Urinary bladder (tissue), 4 donors: ENCODE measurements at places on chromosomes 6 and 20. TPM values are rescaled to one million over a fixed set of nuclear protein-coding genes. Genes with fewer than 3 reads are reported as not detected.

The PPP1R16B gene
- 5.6 TPM for total RNA-seq

The KCNK5 gene
- total RNA-seq = 2.3 TPM

DNA sequence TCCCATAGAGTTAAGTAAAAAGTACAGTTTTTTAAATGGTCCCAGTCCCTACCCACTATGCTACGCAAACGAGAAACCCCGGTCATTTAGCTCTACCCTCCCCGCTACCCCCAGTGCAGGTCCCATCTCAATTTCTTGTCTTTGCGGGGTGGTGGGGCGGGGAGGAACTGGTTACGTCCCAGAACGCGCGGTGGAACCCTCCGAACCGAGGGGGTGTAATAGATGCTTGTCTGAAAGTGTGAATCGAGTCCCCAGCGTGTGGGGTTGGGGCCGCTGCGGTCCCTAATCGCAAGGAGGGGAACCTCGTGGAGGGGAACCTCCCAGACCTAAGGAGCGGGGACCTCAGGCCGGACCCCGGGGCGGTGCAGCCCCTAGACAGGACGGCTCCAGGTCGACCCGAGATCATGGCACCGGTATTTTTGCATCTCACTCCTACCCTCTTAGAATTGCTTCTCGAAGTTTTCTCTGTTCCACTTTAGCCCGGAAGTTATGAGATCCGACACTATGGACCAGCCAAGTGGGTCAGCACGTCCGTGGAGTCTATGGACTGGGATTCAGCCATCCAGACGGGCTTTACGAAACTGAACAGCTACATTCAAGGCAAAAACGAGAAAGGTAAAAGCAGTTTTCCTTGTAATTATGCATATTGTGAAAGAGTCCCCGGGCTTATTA lies 779 bp downstream of the HEBP2 start:
- no peak for DNase-seq

DNA sequence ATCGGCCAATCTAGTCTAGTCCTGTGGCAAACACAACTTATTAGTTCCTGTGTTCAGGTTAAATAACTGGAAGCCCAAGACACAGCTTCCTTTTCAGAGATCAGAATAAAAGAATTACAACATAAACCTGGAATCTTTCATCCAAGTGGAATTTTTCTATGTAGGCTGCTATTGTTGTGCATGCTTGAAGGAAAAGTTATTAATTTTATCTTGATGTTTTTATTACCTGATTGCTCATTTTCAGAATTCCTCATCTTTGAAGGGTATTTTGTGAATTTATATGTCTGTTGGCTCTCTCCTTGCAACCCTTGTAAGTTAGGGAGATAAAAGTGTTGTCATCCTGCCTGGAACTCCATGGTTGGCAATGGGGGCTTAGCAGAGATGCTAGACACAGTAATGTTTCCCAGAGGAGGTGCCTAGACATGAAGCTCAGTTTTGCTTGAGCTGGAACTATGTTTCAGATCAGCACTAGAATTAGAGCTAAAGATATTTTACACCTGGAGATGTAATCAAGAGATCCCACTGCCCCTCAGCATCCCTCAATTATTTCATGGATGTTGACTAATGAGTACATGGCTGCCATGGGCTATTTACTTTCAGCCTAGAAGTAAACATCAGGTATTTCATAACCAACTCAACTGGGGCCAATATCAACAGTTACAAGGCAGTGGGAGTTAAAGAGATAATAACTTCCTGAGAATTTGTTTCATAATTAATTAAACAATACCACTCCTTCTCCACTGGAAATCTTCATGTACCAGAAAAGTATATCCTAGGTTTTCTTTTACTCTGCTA lies 367.0 kb upstream of the MARCKS start:
- no peak for DNase-seq

- DNase-seq = no peak
These were observed 14.1 kb upstream of the TCFL5 start for GRCh38 chr20:62875419-62876361.

- no peak for DNase-seq
These were observed 86.7 kb upstream of the KCNQ5 start for GRCh38 chr6:72535124-72535523.

DNA sequence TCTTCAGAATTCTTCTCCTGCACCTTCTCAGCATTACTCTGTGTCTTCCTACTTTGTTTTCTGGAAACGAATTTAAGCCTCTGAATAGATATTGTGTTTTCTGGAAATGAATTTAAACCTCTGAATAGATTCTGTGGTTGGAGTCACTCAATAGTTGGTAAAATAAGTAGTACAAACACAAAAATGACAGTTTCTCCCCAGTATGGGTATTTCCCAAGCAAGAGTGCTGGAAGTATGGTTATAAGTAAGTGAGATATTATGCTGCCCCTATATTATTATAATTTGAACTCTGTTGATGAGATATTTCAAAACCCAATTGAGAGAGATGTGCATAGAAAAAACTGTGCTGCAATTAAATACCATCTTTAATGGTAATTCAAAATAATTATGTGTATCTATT lies 94.9 kb downstream of the TINAG start:
- no peak for DNase-seq

- DNase-seq = no peak
These were observed 12.8 kb downstream of the HIVEP1 start for GRCh38 chr6:12024699-12025434.

DNA sequence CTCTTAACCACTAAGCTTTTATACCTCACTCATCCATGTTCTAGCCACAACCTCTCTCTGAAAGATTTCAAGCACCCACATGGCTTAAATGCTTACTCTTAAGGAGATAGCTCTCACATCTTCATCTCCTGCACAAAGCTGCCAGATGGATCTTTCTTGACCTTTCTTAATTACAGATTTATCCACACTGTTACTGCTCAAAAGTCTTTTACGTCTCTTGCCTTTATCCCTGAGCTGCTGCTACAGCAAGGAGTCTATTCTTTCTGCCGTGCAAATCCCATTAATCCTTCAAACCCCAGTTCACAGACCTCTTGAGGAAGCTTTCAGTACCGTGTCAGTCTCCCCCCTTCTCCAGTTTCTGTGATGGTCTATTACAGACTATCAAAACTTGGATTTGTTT lies 54.6 kb downstream of the B4GALT5 start:
- DNase-seq = no peak

GRCh38 chr6:628766-629165 lies 28.1 kb downstream of the HUS1B start:
- no peak for DNase-seq

- no peak for DNase-seq
These were observed 317.0 kb upstream of the JAG1 start for GRCh38 chr20:10990625-10991382.

GRCh38 chr6:52871621-52872020 lies 31.0 kb upstream of the GSTA5 start:
- DNase-seq = no peak

GRCh38 chr20:24784607-24785006 lies 164.5 kb upstream of the CST7 start:
- no peak for DNase-seq

DNA sequence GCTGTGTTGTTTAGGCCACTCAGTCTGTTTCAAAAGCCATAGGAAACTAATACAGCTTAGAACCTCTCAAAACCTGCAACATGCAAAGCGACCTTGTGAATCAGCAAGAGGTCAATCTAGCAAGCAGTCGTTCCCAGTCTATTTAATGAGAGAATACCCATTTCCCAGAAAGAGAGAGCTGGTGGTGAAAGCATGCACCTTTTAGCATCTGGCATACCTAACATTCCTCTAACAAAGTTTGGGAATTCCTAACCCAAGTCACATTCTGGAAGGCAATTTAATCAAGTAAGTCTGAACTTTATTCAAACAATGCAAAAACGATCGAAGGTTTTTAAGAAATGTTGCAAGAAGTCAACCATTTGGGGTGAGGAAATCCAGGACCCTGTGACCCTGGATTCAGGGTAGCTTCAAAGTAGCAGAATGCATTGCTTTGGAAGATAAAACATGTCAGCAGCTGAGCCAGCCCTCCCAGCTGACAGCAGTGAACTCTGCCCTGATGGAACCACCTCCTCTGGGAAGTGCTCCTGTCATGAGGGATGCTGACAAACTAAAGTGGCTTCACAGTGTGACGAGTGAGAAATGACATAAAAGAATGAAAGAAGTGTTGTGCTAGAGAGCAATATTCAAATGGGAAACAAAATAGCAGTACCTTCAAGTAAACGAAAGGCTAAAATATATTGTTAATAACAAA lies 104.8 kb downstream of the GMDS start:
- DNase-seq = no peak

- no peak for DNase-seq
These were observed 5.1 kb upstream of the IYD start for GRCh38 chr6:150363733-150364132.
